Left ventricle myocardium inferior (tissue), 1 donor: ENCODE measurements at places on chromosomes 3 and 15. TPM values are rescaled to one million over a fixed set of nuclear protein-coding genes. Genes with fewer than 3 reads are reported as not detected.

PROS1 gene
- total RNA-seq, result 48.3 TPM

KIF9 gene
- total RNA-seq, result 13.5 TPM

ZNF774 gene
- 4.7 TPM for total RNA-seq

NMNAT3 gene
- 10.7 TPM for total RNA-seq

LMAN1L gene
- 8.1 TPM for total RNA-seq

- DNase-seq, result peak; percentile 85
Measured at GRCh38 chr15:67944010-67944641, 104.3 kb upstream of the RNU6-1 start.

DNA sequence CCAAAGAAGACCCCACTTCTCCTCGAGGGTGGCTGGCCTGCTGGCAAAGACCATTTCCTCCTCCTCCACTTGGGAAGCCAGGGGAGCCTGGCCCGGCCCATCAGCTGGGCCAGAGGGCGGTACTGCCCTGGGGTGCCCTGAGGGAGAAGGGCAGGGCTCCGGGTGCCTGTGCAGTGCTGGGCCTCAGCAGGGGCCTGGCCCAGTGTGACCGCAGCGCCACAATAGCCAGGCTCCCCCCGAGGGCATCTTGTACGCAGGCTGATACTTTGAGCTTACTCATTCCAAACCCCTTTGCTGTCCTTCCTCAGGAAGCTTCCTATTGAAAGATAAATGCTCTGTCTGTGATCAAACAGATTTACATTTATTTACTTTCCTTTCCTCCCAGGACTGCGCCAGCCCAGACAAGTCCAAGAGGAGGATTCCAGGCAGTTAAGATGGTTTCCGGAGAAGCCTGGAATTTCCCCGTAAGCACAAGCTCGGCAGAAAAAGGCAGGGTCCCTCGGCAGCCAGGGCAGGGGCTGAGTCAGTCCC lies 240.1 kb downstream of the XXYLT1 start:
- DNase-seq, result no peak

GRCh38 chr3:54122324-54123002 lies at the start of gene CACNA2D3:
Gene CACNA2D3, plus strand, starts transcription at chr3:54122552.
- DNase-seq, result peak; percentile 72

DNA sequence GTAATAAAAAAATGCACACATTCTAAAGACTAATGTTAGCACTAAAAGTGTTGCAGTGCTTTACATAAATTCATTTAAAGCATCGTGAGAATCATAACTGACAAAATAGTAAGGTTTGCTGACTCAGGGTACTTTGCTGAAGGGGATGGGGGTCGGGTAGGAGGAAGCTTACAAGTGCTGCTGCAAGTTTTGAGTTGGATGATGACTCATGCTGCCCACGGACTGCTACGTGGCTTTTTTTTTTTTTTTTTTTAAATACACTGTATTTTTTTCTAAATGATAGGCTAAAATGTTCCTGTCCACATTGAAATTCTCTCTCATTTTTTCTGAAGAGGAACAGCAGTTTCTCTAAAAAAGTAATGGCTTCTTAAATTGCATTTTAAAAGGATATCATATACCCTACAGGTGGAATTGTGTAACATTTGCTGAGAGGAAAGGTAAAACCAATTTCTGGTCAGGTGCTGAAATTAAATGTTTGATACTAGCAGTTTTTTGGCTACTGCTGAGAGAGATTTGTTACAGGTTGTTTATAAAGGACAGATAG lies 2.2 kb downstream of the MAPK6 start:
- DNase-seq, result no peak

- DNase-seq, result no peak
Measured at GRCh38 chr15:81363276-81363675, 10.7 kb downstream of the TMC3 start.

- DNase-seq, result no peak
Measured at GRCh38 chr3:182755712-182756111, 37.6 kb upstream of the ATP11B start.

GRCh38 chr3:158790901-158791589 lies 10.8 kb upstream of the MFSD1 start:
- DNase-seq, result no peak

DNA sequence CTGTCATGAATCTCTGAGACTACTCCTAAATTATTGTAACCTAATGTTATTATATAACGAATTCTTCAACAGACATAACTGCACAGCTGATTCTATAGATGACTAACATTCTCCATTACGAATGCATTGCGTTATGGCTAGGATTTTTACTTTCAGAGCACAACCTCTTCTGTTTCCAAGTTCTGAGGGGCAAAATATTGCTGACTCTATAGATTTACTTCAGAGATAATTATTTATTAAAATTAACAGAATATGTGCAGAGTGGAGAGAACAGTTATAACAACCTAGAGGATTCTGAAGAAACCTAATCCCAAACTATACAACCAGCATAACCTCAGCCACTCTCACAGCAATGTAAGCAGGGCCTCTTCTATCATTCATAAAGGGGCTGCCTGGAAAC lies 25.9 kb downstream of the SLITRK3 start:
- no peak for DNase-seq

DNA sequence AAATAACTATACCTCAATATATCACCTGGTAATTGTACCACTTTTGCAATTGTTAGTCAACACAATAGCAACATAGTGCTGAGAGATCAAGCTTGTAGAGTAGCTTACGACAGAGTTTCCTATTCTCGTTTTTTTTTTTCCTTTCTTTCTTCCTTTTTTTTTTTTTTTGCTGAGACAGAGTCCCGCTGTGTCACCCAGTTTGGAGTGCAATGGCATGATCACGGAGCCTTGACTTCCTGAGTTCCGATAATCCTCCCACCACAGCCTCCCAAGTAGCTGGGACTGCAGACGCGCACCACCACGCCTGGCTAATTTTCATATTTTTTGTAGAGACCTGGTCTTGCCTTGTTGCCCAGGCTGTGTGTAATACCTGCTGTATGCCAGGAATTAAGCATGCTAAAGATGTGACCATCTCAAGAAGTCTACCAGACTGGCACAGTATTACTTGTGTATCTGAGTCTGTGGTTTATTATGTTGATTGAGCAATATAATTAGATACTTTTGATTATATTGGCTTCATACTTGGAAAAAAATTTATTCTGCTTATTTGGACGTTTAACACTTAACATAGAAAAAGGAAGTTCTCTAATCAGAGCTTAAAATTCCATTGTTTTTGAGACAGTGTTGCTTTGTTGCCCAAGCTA lies 3.0 kb downstream of the SELENOT start:
- DNase-seq, result no peak
